ENCODE measurements at places on chromosomes 2 and 18.

GRCh38 chr2:167748536-167748935 is 498.9 kb downstream of the STK39 start:
- no peak for DNase-seq

DNA sequence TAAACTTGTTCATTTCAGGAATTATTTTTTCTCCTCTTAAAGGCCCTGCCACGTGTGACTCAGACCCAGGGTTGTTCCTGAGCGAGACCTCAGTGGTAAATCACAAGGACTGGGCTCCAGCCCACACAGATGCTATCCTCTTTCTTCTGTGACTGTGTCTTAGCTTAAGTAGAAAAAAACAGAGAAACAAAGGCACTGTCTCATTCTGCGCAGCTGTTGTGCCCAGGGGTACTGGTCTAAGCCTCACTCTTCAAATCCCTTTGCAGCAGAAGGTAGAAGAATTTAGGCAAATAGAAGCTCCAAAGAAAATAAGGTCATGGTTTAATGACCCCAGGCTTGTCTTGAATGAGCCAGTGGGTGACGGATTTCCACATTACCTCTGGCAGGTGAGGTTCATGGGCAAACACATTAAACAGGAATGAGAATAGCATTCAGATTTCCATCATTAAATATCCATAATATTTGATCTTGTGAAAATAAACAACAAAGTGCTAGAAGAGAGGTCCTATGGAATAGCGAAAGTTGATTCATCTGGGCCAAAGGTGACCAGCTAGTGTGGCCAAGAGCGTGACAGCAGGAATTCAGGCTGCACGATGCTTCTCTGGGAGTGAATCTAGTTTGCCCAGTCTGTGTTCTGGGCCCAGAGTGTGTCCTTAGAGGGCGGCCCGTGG is 63.3 kb downstream of the LIPG start:
- DNase-seq = no peak

DNA sequence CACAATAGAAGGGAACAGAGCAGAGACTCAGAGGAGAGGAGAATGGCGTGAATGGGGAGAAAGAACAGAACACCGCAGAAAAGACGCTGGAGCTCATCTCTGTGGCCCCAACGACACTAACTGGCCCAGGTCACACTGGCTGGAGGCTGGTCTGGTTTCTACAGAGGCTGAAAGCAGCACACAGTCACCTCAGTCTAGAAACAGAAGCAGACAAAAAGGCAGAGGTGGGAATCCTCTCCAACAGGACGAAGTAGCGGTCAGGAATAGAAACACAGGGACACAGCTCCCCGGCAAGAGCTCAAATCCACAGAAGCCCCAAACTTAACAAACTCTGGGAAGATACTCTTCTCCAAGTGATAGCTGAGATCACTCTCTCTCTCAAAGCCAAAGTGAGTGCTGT is 9.2 kb downstream of the SLC66A2 start:
- DNase-seq = no peak

DNA sequence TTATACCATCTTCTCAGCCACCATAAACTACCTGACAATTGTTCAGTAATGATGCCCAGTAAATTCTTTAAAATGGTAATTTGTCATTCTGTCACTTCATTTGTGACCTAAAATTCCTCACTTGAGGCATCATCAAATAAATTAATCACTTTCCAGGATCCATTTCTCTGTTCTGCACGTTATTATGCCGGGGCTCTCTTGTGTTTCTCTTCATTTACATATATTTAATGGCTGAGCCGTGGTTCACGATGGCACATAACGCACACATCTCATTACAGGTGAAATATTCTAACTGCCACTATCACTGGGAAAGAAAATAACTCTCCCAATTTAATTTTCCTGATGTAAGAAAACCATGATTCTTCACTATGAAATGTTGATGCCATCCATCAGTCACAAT is 529.6 kb downstream of the NR4A2 start:
- no peak for DNase-seq

All from fibroblast of skin of abdomen (primary cell).